Thoracic aorta endothelial cell (primary cell): ENCODE measurements at places on chromosomes 16 and 17. TPM values are rescaled to one million over a fixed set of nuclear protein-coding genes. Genes with fewer than 3 reads are reported as not detected.

The FOXJ1 gene
- total RNA-seq: not detected in 2 replicates

The ZFP3 gene
- 1.7 and 2.4 TPM in 2 replicates for total RNA-seq

The TBC1D3I gene
- 0.14 and 1.1 TPM in 2 replicates for total RNA-seq

The TPSG1 gene
- total RNA-seq: not detected in 2 replicates

The CD300A gene
- not detected in 2 replicates for total RNA-seq

The PRSS53 gene
- total RNA-seq: 1.1 and 1.5 TPM in 2 replicates

The HYDIN gene
- total RNA-seq: not detected in 2 replicates

The RUSF1 gene
- total RNA-seq: 25.1 and 40.1 TPM in 2 replicates

The CD68 gene
- 5.5 and 5.8 TPM in 2 replicates for total RNA-seq

The PPP1R27 gene
- not detected in 2 replicates for total RNA-seq

The APOBR gene
- total RNA-seq: not detected in 2 replicates

The TNFRSF17 gene
- not detected in 2 replicates for total RNA-seq
